Mucosa of descending colon (tissue), 3 donors: ENCODE measurements at places on chromosomes 4 and X.
A peak's percentile ranks its signal among the peaks of the same experiment; 100 is the strongest.

- DNase-seq, result no peak
Measured at GRCh38 chr4:81571105-81571504, 99.4 kb upstream of the RASGEF1B start.

- DNase-seq, result no peak
Measured at GRCh38 chr4:24842356-24842755, 47.0 kb downstream of the SOD3 start.

DNA sequence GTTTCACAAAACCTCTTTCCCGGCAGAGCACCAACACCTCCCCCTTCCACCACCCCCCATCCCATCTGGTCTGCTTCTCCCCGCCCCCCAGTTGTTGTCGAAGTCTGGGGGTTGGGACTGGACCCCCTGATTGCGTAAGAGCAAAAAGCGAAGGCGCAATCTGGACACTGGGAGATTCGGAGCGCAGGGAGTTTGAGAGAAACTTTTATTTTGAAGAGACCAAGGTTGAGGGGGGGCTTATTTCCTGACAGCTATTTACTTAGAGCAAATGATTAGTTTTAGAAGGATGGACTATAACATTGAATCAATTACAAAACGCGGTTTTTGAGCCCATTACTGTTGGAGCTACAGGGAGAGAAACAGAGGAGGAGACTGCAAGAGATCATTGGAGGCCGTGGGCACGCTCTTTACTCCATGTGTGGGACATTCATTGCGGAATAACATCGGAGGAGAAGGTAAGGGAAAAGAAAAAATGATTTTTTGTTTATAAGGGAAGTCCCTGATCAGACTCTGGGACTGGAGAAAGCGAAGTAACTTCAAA lies at the start of gene PDGFRA:
Gene PDGFRA (plus strand): TSS at position 333 of the 541 bp plus-strand sequence. CDS start 29,476 bp downstream, outside the sequence.
- no peak for DNase-seq

GRCh38 chr4:90689739-90690138 lies 562.5 kb downstream of the CCSER1 start:
- no peak for DNase-seq

DNA sequence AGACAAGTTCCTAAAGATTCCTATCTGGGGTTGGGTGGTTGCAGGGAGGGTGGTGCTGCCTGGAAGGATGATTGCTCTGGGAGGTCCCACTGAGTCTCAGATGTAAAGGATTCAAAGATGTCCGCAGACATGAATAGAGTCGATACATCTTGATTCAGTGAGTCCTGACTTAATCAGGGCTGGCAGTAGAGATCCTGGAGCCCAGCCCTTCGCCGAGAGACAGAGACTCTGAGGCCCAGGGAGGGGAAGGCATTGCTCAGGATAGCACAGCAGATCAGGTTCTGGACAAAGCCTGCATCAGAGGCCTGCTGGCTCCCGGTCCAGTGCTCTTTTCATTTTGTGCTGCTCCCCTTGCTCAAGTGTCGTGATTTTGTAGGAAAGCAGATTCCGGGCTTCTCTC lies 21.7 kb downstream of the PJA1 start:
- no peak for DNase-seq

DNA sequence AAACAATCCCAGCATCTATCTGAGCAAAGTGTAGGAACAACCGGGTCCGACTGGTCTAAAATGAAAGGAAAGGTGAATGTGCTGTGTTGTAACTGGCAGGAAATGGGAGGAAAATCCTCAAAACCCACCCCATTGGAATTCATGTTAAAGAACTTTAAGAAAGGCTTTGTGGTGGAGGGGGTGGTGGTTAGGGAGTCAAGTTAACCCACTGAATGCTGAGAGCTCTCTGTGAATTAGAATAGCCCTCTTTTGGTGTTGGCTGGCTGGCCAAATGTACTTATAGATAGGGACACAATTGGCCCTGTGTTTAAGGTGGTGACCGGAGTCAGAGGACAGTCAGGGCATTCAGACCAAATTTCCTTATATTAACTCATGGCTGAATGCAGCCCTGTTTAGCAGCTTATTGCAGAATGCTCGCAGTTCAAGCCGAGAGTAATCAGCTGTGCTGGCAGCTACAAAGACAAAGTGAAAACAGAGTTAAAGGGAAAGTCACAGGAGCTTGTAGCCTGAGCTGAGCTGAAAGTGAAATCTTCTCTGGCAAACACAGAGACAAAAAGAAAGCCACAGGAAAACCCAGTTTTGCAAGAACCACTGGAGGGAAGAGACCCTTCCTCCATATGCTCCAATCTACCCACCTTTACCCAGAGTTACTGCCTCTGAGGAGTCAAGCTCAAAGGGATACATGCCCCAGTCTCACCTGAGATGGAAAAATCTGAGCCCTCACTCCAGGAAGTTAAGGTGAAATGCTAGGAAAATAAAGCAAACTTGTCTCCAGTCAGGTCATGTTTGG lies 38.5 kb upstream of the UGT2B7 start:
- no peak for DNase-seq

GRCh38 chrX:124764354-124764753 lies 418.0 kb downstream of the SH2D1A start:
- DNase-seq, result no peak

DNA sequence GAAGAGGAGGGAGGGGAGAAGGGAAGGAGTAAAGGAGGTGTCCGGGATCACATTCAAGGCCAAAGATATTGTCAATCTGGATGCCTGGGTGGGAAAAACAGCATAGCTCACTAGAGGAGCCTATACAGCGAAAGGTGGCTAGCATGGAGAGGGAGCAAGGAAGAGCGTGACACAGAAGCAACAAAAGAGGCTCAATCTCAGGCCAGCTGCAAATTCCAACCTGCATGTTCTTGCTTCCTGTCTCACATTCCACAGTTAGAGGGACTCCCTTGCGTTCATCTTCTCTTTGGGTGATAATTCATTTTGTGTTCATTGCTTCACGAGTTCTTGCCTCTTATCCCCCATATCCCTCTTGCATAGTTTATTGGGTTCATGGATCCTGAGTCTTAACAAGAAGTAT lies 3.0 kb upstream of the CLNK start:
- no peak for DNase-seq

GRCh38 chr4:76546759-76547742 lies 112.0 kb downstream of the SHROOM3 start:
- DNase-seq, result peak; percentile 35

- DNase-seq, result no peak
Measured at GRCh38 chr4:185638093-185638492, 102.8 kb upstream of the PDLIM3 start.

GRCh38 chr4:5470318-5471198 lies 237.8 kb downstream of the EVC2 start:
- no peak for DNase-seq

GRCh38 chr4:76665153-76665552 lies 230.1 kb downstream of the SHROOM3 start:
- DNase-seq, result peak; percentile 67

DNA sequence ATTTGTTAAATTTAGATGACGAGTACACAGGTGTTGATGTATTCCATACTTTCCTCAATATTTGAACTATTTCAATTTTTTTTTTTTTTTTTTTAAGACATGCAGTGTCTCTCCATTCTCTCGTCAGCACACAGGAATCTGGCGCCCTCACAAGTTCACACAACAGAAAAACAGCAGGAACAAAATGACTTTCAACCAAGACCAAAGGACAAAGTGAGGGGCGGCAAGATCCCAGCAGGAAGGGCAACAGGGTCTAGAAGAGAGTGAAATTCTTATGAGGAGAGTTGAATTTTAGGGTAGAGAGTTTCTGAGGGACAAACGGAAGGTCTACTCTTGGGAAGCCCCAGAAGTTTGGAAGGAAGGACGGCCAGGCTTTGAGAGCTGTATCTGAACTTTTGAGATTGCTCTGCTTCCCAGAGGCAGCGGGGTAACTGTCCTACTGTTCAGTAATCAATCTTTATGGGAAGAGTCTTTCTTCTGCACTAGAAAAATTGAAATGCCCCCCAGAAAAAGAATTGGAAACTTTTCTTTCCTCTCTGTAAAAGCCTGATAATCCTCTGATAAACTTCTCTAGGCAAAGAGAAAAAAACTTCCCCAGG lies 760.2 kb downstream of the RAB28 start:
- no peak for DNase-seq

DNA sequence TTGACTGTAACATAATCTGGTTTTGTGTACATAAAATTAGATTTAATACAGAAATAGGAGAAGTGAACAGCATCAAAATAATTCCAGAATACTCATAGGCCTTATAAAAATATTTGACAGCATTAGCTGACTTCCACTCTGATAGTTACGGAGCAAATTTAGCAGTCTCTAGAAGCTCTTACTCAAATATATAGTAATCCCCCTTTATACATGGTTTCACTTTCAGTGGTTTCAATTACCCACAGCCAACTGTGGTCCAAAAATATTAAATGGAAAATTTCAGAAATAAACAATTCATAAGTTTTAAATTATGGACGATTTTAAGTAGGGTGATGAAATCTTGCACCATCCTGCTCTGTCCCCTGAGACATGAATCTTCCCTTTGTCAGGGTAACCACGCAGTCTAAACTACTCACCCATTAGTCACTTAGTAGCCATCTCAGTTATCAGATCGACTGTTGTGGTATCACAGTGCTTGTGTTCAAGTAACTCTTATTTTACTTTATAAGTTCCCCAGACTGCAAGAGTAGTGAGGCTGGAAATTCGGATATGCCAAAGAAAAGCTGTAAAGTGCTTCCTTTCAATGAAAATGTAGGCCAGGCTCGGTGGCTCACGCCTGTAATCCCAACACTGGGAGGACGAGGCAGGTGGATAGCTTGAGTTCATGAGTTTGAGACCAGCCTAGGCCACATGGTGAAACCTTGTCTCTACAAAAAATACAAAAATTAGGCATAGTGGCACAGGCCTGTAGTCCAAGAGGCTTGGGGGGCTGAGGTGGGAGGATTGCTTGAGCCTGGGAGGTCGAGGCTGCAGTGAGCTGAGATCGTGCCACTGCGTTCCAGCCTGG lies 17.2 kb upstream of the RTL9 start:
- no peak for DNase-seq

DNA sequence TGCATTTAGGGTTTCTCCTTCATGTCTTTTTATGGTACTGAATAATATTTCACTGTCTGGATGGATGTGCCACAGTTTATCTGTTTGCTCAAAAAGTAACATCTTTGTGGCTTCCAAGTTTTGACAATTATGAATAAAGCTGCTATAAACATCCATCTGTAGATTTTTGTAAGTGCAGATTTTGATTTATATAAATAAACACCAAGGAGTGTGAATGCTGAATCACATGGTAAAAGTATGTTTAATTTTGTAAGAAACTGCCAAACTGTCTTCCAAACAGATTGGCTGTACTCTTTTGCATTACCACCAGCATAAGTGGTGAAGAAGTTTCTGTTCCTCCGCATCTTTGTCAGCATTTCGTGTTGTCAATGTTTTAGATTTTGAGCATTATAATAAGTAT lies 158.7 kb upstream of the GIMD1 start:
- DNase-seq, result no peak

DNA sequence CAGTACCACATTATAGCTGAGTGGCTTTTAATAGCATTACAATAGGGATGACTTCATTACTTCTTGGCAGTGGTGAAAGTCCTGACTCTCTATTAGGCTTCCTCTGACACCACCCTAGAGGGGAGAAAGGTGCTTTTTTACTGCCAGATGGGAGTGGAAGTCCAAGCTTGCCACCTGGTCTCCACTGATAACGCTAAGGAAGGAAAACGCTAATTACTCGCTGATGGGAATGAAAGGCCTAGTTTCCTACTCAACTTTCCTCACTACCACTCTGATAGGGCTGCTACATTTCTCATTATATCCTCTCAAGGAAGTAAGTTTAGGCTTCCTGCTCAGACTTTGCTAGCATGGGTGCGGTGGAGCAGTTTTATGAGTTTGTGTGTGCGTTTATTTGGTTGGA lies 62.3 kb upstream of the PAGE3 start:
- no peak for DNase-seq

DNA sequence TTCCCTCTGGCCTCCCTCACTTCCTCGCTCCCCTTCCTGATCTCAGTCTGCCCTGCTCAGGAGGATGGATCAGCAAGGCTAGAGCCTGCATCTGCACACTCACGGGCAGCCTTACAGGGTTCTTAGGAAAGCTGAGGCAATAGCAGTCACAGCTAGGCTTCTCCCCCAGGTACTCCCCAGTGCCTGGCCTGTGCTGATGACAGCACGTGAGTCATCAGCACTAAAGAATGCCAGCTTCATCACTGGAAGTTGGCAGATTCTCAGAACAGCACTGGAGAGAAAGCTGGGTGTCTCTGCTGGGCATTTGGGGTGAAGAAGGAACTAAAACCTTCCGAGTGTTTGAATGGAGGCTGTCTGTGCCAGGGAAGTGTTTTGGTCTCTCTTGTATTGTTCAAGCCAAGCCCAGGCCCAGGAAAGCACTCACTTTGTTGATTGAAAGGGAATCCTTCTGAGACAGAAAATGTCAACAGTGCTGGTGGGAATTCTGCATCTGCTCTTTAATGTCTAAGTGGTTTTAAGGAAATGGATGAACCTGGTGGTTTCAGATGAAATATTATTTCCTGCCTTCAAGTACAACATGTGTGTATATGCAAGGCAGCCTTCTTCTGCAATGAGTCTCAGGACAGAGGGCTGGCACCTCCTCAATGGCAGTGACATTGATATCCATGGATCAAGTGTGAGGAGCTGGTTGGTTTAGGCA lies 73.0 kb upstream of the SCOC start:
- no peak for DNase-seq

DNA sequence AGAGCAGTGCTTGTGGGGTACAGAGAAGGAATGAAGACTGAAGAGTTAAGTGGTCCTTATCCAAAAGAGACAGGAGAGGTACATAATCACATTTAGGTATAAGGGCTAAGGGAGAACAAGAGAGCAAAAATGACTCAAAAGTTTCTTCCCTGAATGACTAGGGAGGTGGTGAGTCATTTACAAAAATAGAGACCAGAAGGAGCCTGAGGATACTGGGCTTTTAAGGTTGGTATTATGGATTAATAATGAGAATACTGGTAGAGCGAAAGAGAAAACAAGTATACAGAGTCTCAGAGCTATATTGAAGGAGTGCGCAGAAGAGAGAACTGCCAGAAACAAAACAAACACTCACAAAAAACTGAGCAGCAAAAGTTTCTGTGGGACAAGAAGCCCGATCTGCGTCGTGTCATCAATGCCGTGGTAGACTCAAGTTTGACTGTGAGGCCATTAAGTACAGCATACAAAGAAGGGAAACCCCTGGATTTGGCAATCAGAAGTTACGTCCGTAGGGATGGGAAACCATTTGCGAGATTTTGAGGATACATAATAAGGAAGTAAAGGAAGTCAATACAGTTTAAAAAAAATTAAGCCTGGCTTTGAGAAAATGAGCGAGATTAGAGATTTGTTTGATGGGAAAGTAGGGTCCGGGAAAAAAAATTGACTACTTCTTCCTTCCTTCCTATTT lies 129.1 kb upstream of the STIM2 start:
- no peak for DNase-seq

- DNase-seq, result no peak
Measured at GRCh38 chr4:108453366-108453765, 167.0 kb upstream of the RPL34 start.

DNA sequence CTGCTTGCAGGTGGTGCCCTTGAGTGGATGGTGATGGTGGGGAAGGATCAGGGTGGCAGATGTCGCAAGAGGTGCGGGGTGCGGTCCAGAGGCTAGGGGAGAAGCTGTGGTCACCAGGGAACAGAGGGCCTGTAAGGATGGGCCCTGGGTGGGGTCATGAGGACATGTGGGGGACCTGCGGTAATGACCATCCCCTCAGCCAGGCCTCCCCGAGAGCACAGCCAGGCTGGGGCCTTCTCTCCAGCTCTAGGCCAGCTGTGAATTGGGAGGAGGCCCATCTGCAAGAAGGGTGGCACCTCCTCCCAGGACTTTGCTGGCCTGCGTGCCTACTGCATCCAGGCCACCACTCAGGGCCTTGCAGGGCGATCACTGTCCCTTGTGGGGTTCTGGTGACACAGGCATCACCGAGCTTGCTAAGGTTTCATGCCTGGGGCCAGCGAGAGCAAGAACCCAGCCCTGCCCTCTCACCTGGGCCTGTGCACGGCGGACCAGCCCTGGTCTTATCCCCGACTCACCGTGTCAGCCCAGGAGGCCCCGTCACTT lies 34.1 kb upstream of the MXD4 start:
- no peak for DNase-seq
